ENCODE measurements at places on chromosomes 16 and 17.

GRCh38 chr16:57000271-57001025, 11.1 kb downstream of the NLRC5 start:
- no peak for DNase-seq

- DNase-seq: no peak
Observed at GRCh38 chr17:5785867-5786509, 201.7 kb upstream of the NLRP1 start.

- no peak for DNase-seq
Observed at GRCh38 chr17:66343531-66344078, 41.2 kb downstream of the PRKCA start.

- no peak for DNase-seq
Observed at GRCh38 chr17:41615454-41615853, 2.9 kb upstream of the KRT16 start.

- no peak for DNase-seq
Observed at GRCh38 chr17:3503285-3503684, 27.5 kb downstream of the ASPA start.

GRCh38 chr16:53913099-53913870, 209.3 kb downstream of the FTO start:
- no peak for DNase-seq

GRCh38 chr17:10048629-10049350, 143.7 kb upstream of the RCVRN start:
- no peak for DNase-seq

GRCh38 chr16:27234603-27235002, 31.3 kb downstream of the KDM8 start:
- no peak for DNase-seq

- DNase-seq: no peak
Observed at GRCh38 chr17:41004397-41004796, 4.5 kb downstream of the KRTAP3-1 start.

DNA sequence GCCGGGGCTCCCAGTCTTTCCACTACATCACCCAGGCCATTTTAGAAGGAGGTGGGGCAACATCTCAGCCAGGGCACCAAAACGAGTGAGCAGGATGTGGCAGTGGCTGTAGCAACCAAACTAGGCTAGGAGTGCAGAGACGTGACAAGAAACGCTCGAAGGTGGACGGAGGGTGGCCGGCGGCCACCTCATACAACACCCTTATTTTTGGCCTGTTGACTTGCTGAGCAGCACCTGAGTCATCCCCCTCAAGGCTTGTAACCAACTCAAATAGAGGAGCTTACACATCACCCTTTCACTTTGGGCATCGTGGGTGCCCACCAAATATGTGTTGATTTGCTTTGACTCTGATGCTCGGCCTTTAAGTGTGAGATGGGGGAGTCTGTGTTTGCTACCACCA, 23.7 kb upstream of the SOX9 start:
- DNase-seq: no peak

- no peak for DNase-seq
Observed at GRCh38 chr16:17145029-17145428, 325.7 kb downstream of the XYLT1 start.

GRCh38 chr16:72942021-72942420, 105.9 kb downstream of the ZFHX3 start:
- DNase-seq: no peak

DNA sequence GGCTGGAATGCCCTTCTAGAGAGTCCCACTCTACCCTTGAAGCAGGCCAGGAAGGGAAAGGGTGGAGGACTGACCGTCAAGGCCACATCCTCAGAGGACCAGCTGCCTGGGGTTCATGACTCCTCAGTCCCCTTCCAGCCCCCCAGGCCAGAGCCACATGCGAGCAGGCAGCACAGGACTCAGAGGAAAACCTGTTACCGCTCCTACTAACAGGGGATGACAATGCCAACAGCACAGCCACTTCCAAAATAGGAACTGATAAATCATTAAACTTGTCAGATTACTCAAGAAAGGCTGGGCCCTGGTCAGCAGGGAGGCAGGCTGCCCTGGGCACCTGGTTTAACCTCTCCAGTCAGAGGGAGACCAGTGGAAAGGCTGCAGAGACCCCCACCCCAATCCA, 206.2 kb upstream of the SDK2 start:
- no peak for DNase-seq

- no peak for DNase-seq
Observed at GRCh38 chr17:18356624-18357023, 6.7 kb downstream of the SHMT1 start.

DNA sequence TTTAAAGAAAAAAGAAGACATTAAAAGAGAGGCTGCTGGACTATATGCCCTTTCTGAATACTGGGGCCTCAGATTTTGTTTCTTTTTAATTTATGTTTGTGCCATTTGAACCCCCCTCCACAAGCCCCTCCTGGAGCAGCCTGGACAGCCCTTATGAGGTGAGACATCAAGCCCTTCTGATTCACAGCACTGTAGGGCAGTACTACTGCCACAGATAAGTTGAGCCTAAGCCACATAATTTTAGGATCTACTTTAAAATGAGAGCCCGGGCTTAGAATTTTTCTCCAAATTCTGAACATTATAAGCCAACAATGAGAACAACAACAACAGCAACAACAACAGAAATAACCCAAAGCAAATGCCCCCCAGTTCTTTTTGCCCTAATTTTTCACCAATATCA, 256.9 kb upstream of the SALL1 start:
- DNase-seq: no peak

DNA sequence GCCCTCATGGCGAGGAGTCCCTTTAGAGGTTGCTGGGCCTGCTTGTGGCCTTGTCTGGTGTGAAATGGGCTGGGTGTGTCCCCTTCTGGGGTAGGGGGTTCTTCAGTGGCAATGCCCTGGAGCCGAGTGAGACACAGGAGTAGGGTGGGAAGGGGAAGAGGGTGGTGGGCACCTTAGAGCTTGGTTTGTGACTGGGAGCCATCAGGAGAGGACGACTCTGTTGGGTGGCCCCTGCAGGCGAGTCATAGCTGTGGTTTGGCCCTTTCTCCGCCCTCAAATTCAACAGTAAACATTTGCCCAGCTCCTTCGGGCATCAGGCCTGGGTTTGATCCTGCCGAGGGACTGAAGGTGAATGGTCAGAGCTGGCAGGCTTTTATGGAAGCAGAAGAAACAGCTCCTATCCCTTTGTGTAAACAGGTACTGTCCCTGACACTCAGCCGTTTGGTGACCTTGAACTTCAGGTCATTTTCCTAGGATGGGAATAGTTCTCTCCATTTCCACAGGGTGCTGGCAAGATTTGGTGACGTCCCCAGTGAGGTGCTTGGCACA, 2.9 kb downstream of the E4F1 start:
- DNase-seq: no peak

DNA sequence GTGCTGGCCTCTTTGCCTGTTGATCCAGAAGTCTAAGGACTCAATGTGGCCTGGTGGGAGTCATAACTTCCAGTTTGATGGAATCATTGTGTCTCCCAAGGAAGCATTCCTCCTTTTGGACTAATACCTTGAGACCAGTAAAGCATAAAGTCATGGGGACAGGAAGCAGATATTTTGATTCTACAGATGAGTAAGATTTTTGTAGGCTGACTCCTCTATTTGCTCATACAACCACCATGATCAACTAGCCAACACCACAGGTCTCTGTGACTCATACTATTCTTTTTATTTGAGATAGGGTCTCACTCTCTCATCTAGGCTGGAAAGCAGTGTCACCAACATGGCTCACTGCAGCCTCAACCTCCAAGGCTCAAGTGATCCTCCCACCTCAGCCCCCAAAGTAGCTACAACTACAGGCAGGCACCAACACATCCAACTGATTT, 6.2 kb downstream of the MT2A start:
- DNase-seq: no peak

- no peak for DNase-seq
Observed at GRCh38 chr17:4657678-4658077, 16.2 kb upstream of the ALOX15 start.

DNA sequence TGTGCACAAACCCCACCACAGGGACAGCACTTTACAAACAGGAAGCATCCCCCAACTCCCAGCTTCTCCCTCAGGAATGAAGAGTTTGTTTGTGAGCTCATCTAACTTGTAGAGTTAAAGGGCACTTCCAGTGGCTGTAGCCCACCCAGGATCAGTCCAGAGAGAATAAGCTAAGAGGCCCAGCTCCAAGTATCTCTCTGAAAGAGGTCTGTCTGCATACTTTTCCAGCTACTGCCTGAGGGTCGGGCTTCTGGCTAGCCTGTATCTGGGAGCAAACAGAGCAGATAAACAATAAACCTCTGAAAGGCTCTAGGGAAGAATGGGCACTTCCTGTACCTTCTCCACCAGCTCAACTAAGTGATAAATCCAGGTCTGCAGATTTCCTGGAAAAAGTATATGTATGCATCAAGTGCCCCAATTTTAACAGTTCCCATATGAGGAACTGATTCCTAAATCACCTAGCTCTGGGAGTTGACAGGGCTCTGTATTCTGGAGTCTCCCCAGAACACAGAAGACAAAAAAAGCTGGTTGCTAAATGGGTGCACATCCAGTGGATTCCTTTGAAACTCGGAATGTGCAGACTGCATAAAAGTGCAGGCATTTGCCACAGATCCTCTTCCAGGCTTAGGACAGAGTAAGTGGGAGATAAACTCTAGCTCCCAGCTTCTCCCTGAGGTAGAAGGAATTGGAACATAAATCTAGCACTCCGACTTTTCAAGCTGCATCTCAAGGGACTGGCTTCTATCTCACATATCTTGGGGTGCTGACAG, 37.1 kb upstream of the MYLK3 start:
- DNase-seq: no peak

DNA sequence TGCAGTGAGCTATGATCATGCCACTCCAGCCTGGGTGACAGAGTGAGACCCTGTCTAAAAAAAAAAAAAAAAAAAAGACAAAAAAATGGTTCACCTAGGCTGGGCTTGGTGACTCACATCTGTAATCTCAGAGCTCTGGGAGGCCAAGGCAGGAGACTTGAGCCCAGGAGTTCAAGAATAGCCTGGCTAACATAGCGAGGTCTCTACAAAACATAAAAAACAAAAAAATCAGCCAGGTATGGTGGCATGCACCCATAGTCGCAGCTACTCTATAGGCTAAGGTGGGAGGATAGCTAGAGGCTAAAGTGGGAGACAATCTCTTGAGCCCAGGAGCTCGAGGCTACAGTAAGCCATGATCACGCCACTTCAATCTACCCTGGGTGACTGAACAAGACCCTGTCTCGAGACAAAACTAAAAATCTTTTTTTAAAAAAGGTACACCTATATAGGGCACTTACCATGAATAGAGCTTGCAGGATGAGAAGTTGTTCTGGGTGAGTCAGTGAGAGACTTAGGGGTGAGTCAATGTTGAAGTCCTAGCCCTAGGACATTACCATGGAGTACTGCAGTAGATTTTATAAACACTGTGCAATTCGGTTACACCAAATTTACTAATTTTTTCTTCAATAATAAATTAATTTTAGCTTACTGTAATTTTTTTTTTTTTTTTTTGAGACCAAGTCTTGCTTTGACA, 19.0 kb downstream of the USP32 start:
- no peak for DNase-seq

- DNase-seq: peak; percentile 6
Observed at GRCh38 chr16:50428116-50428515, 59.3 kb upstream of the BRD7 start.

- DNase-seq: no peak
Observed at GRCh38 chr17:54813896-54814295, 86.8 kb upstream of the TOM1L1 start.

DNA sequence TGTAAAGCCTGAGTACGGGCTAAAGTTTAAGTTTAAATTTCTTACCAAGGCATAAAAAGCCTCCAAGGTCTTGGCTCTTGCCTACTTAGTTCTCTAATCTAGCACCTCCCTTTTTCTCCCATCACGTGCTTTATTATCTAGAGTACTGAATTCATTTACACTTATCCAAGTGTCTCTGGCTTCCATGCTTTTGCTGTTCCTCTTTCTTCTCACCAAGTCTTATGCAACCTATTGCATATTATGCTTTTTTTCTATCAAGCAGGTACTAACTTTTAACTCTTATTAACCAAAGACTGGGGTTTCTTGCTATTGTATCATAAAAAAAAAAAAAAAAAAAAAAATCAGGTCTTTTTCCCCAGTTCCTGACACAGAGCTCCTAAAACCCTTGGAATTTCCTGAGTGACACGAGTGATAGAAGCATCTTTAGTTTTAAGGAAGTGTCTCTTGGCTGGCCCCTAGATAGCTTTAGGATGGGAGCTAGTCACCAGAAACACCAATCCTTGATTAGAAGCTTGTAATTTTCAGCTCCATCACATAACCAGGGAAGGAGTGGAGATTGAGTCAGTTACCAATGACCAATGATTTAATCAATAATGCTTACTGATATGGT, 44.9 kb downstream of the SSH2 start:
- DNase-seq: no peak

GRCh38 chr16:68737730-68738629, 888 bp downstream of the CDH1 start:
- no peak for DNase-seq

DNA sequence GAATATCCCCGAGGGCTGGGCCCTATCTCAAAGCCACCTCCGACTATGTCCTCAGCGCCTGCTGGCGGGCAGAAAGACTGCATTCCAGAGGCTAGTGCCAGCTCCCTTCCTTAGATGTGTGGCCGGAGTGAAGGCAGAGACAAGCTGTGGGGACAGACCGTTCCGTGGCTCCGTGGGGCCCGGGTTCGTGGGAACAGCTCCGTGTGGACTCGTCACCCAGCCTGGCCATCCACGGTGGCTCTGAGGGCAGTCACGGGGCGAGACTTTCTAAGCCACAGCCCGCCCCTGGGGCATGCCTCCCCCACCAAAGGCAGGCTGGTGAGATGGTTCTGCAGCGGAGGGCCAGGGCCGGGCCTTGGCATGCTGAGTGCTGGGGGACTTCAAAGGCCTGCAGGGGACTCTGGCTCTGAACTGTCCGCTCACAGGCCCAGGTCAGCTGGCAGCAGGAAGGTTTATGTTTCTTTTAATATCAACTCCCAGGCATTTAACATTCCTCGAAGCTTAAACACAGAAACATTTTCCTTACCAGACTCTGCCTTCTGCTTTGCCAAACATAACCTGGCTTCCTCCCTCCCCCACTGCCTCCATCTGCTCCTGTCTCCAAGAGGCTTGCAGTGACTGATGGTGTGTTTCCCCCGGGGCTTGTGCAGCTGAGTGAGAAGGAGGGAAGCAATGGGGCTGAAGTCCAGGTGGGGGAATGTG, 50.4 kb downstream of the TIMM22 start:
- no peak for DNase-seq

- DNase-seq: no peak
Observed at GRCh38 chr17:72420775-72421127, 299.9 kb downstream of the SOX9 start.

All from vagina (tissue), 2 donors.